ENCODE measurements at places on chromosomes 1 and 21.

- DNase-seq, result peak; percentile 44
Measured at GRCh38 chr1:160575112-160575664, 4.1 kb downstream of the CD84 start.

- no peak for DNase-seq
Measured at GRCh38 chr1:216095400-216095799, 327.8 kb downstream of the USH2A start.

DNA sequence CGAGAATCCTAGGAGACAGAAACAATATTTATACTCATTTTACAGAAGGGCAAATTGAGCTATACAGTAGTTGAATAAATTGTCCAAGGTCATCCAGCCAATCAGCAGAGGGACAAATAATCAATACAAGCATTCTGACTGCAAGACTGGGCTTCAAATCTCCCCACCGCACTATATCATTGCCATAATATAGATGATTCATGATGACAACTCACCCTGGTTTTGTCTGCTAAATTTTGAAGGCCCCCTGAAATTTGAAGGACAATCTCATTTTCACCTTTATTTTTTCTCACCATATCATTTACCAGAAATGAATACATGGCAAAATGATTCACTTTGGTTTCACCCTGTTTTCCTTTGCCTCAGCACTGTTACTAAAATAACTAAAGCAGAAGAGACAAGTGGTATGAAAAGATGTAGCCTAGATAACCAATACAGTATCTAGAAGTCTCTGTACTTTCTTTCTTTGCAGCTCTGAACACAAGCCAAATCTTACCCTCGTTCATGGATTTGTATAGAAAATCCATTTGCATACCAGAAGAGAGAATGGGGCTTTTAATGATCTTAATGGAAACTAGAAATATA, 292.5 kb downstream of the TTLL7 start:
- DNase-seq, result no peak

- DNase-seq, result no peak
Measured at GRCh38 chr1:37945743-37946702, 830 bp downstream of the INPP5B start.

DNA sequence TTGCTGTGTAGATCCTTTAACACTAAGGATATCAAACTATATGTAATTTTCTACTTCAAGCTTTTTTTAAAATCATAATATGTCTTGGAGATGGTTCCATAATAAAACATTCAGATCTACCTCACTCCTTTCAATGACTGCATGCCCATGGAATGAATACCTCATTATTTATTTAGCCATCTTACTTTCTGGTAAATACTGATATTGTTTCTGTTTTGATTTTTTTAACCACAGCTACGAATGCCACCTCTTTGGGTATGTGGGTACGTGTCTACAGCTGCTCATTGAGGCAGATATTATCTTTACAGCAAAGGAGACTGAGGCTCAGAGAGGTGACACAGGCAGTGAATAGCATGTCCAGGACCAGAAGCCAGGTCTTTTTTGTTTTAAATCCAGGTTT, 215.7 kb downstream of the ST6GALNAC3 start:
- DNase-seq, result no peak

DNA sequence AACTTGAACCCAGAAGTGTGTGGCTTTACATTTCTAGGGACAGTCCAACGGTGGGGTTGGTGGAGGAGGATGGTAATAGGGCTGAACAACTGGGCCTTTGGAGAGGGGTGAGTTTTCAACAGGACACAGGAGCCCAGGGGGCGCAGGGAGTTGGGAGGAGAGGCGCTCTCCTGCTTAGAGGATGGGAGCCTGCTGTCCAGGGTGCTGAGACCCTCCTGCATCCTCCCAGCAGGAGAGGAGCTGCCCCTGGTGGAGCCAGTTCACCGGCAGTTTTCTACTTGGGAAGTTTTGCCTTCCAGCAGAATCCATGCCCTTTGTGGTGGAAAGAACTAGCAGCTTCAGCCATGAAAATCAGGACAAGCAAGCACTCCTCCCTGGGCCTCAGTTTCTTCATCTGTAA, 8.6 kb downstream of the KCNC4 start:
- no peak for DNase-seq

Data from CD4-positive, alpha-beta T cell treated with Interleukin-10 for 1 hour (primary cell).